ENCODE measurements at places on chromosomes 16 and 17. TPM values are rescaled to one million over a fixed set of nuclear protein-coding genes. Genes with fewer than 3 reads are reported as not detected.

DNA sequence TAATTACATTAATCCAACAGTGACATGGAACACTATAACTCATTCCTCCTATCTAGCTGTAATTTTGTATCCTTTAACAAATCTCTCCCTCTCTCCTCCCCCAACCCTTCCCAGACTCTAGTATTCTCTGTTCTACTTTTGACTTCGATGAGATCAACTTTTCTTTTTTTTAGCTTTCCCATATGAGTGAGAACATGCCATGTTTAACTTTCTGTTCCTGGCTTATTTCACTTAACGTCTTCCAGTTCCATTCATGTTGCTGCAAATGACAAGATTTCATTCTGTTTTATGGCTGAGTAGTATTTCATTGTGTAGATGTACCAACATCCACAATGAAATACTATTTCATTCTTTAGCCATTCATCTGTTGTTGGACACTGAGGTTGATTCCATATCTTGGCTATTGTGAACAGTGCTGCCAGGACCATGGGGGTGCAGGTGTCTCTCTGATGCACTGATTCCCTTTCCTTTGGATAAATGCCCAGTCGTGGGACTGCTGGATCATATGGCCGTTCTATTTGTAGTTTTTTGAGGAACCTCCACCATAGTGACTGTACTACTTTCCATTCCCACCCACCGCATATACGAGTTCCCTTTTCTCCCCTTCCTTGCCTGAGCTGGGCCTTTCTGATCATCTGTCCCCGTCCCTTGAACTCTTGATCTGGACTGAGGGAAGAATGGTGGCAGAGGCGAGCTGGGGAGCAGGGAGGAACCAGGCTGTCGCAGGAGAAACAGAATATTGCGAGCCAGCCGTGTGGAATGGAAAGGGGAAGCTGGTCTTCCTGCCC is 7.7 kb upstream of the CEP295NL start:
- H3K4me1 ChIP-seq, result peaks cover 14% of the 10 kb centered on the region
- no peak for DNase-seq
- H3K27ac ChIP-seq, result no peak overlapping the region

GRCh38 chr17:74249590-74250270 is 24.3 kb upstream of the DNAI2 start:
- H3K27ac ChIP-seq, result peak overlapping the region; percentile 58
- H3K4me1 ChIP-seq, result peaks cover 25% of the 10 kb centered on the region
- DNase-seq, result peak; percentile 57
- peak overlapping the region; percentile 46 for H3K4me3 ChIP-seq

GRCh38 chr16:13171313-13171712 is 269.9 kb downstream of the SHISA9 start:
- no peak overlapping the region for H3K4me3 ChIP-seq
- H3K36me3 ChIP-seq, result no peaks in the 10 kb centered on the region
- no peaks in the 10 kb centered on the region for H3K4me1 ChIP-seq
- H3K27me3 ChIP-seq, result no peaks in the 10 kb centered on the region
- no peak overlapping the region for H3K27ac ChIP-seq

GRCh38 chr16:23330161-23330560 is 28.1 kb downstream of the SCNN1B start:
- H3K27ac ChIP-seq, result no peak overlapping the region
- H3K27me3 ChIP-seq, result no peaks in the 10 kb centered on the region
- no peak overlapping the region for H3K4me3 ChIP-seq
- H3K4me1 ChIP-seq, result no peaks in the 10 kb centered on the region
- no peak for DNase-seq

- no peaks in the 10 kb centered on the region for H3K36me3 ChIP-seq
- no peak for DNase-seq
- no peaks in the 10 kb centered on the region for H3K4me1 ChIP-seq
- no peak overlapping the region for H3K27ac ChIP-seq
These were observed 29.7 kb downstream of the WNT3 start for GRCh38 chr17:46788796-46789195.

The WNT9B gene
- total RNA-seq, result 0.05 TPM

The PRSS53 gene
- total RNA-seq, result 0.90 TPM

DNA sequence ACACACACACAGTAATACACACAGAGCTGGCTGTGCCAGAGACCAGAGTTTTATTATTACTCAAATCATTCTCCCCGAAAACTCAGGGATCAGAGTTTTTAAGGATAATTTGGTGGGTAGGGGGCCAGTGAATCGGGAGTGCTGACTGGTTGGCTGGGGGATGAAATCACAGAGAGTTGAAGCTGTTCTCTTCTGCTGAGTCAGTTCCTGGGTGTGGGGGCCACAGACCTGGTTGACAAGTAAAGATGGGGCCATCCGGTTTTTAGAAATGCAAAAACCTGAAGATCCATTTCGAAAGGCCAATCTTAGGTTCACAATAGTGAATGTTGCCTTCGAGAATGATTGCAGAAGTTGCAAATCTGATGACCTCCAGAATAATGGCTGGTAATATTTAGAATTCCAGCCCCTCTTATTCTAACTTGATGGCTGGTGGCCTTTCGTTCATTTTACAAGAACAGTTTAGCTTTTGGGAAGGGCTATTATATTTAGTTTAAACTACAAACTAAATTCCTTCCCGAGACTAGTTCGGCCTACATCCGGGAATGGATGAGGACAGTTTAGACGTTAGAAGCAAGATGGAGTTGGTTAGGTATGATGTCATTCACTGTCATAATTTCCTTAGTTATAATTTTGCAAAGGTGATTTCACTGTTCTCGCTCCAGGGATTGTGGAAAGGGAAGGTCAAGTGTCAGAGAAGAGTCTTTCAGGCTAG is 123.2 kb downstream of the KCNJ18 start:
- DNase-seq, result no peak
- no peak overlapping the region for H3K27ac ChIP-seq
- H3K4me3 ChIP-seq, result no peak overlapping the region
- H3K36me3 ChIP-seq, result no peaks in the 10 kb centered on the region
- no peaks in the 10 kb centered on the region for H3K27me3 ChIP-seq
- no peaks in the 10 kb centered on the region for H3K4me1 ChIP-seq

DNA sequence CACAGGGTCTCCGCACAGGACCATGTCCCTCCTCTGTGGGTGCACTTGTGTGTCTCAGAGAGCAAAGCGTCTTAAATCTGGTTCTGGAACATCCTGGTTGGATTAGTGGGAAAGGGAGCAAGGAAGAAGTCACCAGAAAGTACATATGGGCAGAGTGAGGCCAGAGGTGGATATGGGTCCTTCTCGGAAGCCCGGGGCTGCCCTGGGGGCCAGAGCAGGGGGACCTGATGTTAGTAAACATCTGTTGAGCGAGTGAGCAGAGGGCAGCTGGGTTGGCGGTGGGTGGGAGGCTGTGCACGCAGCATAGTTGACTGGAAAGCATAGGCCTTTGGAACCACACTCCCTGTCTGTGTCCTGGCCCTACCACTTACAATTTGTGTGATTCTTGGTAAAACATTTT is 22.7 kb downstream of the UNC13D start:
- peak overlapping the region; percentile 47 for H3K27ac ChIP-seq
- no peak for DNase-seq
- H3K4me1 ChIP-seq, result peaks cover 24% of the 10 kb centered on the region
- H3K4me3 ChIP-seq, result no peak overlapping the region
- H3K27me3 ChIP-seq, result no peaks in the 10 kb centered on the region
- peaks cover 88% of the 10 kb centered on the region for H3K36me3 ChIP-seq

The PRAC1 gene
- not detected for total RNA-seq

DNA sequence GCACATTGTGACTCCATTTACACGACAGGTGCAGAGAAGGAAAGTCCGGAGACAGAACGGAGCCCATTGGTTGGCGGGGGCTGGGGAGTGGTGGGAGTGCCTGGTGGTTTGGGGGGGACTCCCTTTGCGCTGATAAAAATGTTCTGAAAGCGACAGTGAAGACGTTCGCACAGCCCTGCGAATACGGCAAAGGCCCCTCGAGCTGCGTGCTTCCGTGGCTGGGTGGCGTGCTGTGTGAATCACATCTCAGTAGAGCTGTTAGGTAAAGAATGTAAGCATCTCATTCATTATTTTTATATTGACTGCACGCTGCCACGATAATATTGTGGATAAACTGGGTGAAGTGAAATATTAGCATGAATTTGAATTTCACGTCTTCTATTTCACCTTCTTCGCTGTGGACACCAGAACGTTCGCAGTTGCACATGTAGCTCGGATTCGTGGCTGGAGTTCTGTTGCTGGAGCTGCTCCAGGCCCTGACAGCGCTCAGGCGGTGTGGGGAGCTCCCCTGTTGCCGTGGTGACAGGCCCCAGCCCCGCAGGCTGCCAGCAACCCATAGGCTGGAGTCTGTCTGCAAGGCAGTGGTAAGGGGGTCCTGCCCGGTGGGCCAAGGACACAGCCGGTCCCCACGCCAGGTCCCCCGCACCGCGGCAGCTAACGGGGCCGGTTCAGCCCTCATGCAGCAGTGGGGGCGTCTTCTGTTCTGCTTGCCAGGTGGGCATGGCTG is 44.6 kb downstream of the SOX8 start:
- peaks cover 5% of the 10 kb centered on the region for H3K27me3 ChIP-seq
- H3K4me1 ChIP-seq, result no peaks in the 10 kb centered on the region
- DNase-seq, result no peak
- no peak overlapping the region for H3K27ac ChIP-seq
- no peaks in the 10 kb centered on the region for H3K36me3 ChIP-seq

DNA sequence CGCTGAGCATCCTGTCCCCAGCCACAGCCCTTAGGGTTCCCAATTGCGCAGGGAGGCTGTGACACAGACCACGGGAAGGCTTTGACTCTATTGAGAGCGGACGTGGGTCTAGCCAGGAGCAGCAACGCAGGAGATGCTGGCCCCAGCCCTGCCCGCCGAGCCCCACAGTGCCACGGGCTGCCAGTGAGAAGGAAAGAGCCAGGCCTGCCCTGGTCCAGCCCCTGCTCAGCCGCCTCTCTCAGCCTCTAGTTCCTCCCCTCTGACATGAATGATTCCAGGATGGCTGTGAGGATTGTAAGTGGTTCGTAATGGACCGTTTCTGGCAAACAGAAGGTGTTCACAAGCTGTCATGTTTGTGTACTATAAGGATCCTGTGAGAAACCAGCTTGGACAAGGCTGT is 2.5 kb downstream of the BHLHA9 start:
- peaks cover 4% of the 10 kb centered on the region for H3K4me1 ChIP-seq
- H3K36me3 ChIP-seq, result no peaks in the 10 kb centered on the region
- peaks cover 43% of the 10 kb centered on the region for H3K27me3 ChIP-seq
- H3K4me3 ChIP-seq, result no peak overlapping the region
- no peak overlapping the region for H3K27ac ChIP-seq

The RPUSD1 gene
- 16.9 TPM for total RNA-seq

DNA sequence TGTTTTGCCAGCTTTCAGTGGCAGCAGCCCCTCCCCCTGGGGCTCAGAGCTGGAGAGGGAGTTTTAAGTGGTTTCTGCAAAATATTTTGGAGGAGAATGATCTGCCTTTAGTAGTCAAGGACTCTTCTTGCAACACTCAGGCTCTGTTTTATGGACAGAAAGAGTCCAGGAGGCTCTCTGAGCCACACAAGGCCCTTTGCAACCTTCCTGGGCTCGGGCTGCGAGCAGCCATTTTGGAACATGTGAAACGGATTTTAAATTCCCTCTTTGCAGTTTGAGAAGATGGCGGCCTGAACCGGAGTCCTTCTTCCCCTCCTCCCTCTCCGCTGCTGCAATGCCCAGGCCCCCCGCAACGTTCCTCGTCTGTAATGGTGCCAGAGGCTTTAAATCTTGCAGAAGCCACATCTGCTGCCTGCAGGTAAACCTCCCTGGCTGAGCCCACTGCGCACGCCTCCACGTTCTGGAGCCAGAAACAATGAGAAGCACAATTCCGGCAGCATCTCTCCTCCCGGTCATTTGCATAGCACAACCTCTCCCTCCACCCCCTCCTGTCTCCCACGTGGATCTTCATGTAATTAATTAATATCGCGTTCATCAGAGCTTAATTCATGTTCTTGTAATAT is 386.1 kb downstream of the SEC14L1 start:
- no peaks in the 10 kb centered on the region for H3K36me3 ChIP-seq
- no peak overlapping the region for H3K4me3 ChIP-seq
- peaks cover 8% of the 10 kb centered on the region for H3K4me1 ChIP-seq
- DNase-seq, result no peak
- no peak overlapping the region for H3K27ac ChIP-seq
- peaks cover 9% of the 10 kb centered on the region for H3K27me3 ChIP-seq

The MTSS2 gene
- 12.0 TPM for total RNA-seq
